ENCODE measurements at places on chromosomes 7 and 10.

DNA sequence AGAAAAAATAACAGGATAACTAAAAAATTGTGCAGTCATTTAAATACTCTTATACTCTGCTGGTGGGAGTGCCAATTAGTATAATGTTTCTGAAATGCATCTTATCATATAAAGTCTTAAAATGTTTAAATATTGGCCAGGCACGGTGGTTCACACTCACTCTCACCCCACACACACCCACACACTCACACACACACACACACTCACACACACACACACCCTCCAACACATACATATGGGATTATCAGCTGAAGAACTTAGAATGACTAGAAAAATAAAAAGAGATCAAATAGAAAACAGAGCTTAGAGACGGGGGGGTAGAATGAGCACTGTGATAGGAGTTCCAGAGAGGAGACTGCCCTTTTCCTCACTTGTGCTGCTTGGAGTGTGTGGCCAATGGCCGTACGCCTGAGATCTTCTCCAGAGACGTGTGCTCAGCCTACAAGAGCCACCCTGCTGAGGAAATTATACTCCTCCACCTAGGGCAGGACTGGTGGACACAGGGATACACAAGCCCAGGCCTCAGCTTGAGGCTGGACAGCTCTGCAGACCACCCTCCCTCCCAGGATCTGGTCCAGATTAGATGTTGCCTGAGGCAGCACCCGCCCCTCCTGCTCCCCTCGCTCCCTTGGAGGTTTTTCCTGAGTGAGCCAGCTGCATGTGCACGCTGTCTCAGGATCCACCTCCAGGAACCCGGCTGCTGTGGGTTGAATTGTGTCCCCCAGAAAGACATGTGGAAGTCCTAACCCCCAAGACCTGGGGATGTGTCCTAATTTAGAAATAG is 26.5 kb upstream of the PRKAG2 start:
- DNase-seq = no peak

DNA sequence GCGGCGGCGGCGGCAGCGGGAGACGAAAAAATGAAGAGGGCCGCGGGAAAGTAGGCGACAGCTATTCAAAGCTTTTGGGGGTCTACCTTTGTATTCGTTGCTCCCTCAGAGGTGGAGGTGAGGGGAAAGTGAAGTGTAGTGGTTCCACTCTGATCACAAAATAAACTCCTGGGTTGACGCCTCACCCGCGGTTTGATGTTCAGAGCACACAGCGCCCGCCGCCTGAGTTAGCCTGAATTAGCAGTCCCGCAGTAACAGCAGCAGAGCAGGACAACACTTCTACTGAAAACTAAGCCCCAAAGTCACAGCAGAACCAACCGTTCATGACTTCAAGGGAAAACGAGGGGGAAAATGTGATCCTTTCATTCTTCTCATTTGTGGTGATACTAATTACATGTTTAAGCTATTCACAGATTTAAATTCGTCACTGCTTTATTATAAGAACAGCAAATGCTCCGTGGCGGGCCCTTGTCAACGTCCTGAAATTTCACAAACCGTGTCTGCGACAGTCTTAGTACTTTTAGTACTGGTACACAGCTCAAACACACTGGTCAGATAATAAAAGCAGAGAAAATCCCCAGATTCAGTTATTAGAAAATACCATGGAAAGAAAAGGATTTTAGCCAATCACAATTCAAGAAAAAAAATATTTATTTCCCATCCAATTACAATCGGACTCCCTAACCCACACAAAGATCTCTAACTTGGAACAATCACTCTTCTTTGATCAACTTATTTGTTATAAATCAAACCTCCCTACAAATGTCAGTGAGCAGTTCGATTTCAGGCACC is 563 bp upstream of the JMJD1C start:
- DNase-seq = no peak

- no peak for DNase-seq
These were observed 31.1 kb downstream of the PSAP start for GRCh38 chr10:71819985-71820384.

GRCh38 chr10:12768156-12769100 is 233.1 kb downstream of the CCDC3 start:
- DNase-seq = no peak

GRCh38 chr10:107443813-107444212 is 279.3 kb upstream of the SORCS1 start:
- DNase-seq = no peak

GRCh38 chr7:151244196-151244840 is 4.2 kb downstream of the SMARCD3 start:
- DNase-seq = no peak
